ENCODE measurements at places on chromosomes 4 and X. TPM values are rescaled to one million over a fixed set of nuclear protein-coding genes. Genes with fewer than 3 reads are reported as not detected.
A peak's percentile ranks its signal among the peaks of the same experiment; 100 is the strongest.

- DNase-seq = no peak
Observed at GRCh38 chrX:39877905-39878304, 219.9 kb downstream of the BCOR start.

DNA sequence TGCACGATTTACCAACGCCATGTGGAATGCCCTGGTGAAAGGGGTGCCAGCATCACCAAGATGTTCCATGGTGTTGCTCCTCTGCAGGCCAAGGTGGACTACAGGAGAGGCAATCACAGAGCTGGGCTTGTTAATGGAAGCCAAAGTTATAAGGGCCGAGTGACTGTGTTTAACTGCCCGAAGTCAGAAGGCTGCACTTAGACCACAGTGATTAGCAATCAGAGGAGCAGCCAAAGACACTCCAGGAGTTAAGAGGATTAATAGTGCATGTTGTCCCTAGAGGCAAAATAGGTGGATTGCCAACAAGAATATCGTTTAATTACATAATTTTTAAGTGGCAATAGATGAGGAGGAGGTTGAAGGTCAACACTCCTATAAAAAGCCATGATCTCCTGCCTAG, 22.8 kb upstream of the SLC25A43 start:
- DNase-seq = no peak

DNA sequence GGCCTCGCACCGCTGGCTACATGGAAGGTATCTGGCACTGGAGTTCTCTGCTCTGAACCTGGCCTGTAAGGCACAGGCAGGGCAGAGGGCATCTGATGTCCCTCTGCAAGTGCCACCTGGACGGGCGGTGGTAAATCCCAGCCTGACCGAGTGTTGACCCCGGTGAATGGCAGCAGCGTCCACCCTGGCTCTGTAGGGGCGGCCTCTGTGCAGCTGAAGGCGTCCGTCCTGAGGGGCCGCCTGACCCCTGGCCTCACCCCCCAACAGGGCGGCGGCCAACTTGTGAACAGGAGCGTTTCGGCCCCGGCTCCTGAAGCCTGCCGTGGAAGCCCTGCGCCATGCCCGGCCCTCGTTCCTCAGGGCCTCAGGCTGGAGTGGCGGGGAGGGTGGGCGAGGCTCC, 51.4 kb downstream of the CPZ start:
- no peak for DNase-seq

- DNase-seq = no peak
Observed at GRCh38 chr4:155679343-155679742, 12.7 kb downstream of the GUCY1A1 start.

MAP7D2 gene
- polyA plus RNA-seq = 0.21 TPM

DNA sequence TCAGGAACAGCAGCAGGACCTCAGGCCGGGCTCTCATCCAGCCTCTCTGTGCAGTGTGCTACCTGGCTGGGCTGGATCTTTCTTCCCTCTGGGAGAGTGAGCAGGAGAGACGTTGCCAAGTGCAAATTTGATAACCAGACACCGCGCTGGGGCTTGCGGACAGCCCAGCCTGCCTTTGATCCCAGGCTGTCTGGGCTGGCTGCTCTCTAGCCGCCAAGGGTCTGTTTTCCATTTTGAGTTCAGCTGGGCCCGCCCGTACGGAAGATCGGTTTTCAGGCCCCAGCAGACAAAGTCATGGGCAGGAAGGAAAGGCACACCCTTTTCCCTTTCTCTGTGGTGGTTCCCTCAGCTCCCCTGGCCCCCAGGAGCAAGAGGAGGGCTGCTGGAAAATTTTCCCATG, 90.2 kb downstream of the CPZ start:
- DNase-seq = no peak

SLC39A8 gene
- polyA plus RNA-seq = 0.69 TPM

PAPSS1 gene
- polyA plus RNA-seq = 67.7 TPM

PLAC8 gene
- polyA plus RNA-seq = 13.7 TPM

DNA sequence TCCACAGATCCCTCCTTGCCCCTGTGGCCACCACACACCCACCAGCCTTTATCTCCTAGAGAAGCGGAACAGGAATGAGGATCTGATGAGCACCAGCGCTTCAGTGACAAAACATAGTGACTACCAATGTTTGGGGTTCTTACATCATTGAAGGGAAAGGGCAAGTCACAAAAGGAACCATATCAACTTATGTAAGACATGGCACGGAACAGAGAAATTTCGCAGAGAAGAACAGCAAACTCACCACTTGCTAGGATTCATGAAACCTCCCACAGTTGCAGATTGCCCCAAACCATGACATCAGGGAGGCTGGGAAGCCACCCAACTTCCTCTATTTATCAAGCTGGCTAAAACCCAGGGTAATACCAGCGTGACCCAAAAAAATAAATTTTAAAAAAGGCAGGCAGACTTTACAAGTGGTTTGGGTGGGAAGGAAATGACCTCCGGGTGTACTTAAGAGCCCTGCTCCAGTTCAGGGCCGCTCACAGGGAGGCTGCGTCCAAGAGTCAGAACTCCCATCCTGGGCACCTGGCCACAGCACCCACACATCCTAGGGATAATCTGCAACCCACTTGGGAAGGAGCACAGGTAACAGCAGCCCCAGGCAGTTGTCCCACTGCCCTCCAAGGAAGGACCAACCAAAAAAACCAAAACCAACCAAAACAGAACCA, 36.0 kb downstream of the ADGRG2 start:
- no peak for DNase-seq

GRCh38 chrX:49039598-49040375, 3.4 kb downstream of the TFE3 start:
- DNase-seq = peak; percentile 76

- DNase-seq = no peak
Observed at GRCh38 chr4:6747294-6748051, 31.5 kb downstream of the BLOC1S4 start.

DNA sequence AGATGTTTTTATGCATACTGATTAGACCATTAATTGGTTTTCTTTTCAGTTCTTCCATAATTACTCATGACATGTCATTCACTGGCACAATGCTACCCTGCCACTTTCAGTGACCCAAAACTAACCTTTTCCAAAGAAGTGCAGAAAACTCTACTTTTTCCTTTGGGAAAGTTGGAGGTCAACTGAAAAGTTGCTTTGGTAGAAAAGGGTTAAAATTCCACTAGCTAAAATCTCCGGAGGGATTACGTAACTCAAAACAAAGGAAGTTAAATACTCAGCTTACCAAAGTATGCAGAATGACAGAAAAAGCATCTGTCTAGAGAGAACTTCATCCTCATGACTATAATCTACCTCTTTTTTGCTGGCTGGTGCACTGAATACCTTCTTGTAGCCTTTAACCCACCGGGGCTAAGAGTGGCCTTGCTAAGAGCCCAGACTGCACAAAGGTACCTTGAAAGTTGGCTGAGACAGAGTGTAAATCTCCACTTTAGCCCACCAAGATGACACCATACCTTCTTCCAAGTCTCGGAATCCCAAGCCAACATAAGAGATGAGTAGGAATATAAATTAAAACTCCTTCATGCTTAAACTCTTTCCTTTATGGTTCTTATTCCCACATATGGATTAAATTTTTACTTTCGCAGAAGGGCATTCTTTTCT, 1099.5 kb upstream of the INTU start:
- DNase-seq = no peak

- DNase-seq = no peak
Observed at GRCh38 chr4:108834835-108835384, 72.1 kb upstream of the ETNPPL start.

- no peak for DNase-seq
Observed at GRCh38 chr4:960636-961350, 12.6 kb downstream of the DGKQ start.

- no peak for DNase-seq
Observed at GRCh38 chr4:41631523-41631922, 93.6 kb downstream of the LIMCH1 start.

SLC4A4 gene
- 1.9 TPM for polyA plus RNA-seq

- DNase-seq = no peak
Observed at GRCh38 chr4:153489856-153490558, 23.8 kb downstream of the TMEM131L start.

PPP1R3F gene
- 3.5 TPM for polyA plus RNA-seq

- DNase-seq = no peak
Observed at GRCh38 chr4:169116270-169116901, 106.3 kb upstream of the CBR4 start.

TCEAL4 gene
- 44.1 TPM for polyA plus RNA-seq

GRCh38 chr4:187019896-187020295, 296.2 kb upstream of the FAT1 start:
- no peak for DNase-seq

DNA sequence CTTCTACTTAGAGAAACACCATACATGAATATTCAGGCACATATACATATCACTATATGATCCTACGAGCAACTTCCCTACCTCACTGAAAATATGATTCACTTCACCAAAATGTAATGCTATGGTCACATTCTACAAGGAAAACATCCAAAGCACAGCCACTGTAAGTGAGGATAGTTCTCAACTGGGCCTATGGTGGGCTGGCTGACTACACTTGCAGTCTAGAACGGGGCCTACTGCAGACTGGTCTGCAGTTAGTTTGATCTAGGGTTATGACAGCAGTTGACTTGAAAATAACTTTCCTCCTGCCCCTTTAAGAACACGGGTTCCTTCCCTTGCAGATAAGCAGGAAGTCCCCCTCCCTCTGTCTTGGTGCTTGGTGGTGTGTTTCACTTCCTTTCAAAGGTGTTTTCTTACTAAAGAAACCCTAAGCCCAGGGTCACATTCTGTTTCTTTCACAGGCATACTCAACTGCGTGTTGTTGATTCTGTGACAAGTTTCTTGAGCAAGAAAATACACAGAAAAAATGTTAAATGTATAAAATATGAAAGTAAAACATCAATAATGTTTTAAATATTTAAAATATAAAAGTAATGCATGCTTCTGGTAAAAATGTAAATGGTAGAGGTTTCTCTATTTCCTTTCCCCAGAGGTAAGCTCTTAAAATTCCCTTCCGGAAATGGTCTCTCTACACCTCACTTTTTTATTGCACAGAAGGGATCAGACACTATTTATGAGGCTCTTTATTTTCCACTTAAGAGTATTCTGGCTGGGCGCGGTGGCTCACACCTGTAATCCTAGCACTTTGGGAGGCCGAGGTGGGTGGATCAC, 18.0 kb upstream of the TMSB4X start:
- no peak for DNase-seq

TEX13D gene
- not detected for polyA plus RNA-seq

PITX2 gene
- 0.56 TPM for polyA plus RNA-seq

DNA sequence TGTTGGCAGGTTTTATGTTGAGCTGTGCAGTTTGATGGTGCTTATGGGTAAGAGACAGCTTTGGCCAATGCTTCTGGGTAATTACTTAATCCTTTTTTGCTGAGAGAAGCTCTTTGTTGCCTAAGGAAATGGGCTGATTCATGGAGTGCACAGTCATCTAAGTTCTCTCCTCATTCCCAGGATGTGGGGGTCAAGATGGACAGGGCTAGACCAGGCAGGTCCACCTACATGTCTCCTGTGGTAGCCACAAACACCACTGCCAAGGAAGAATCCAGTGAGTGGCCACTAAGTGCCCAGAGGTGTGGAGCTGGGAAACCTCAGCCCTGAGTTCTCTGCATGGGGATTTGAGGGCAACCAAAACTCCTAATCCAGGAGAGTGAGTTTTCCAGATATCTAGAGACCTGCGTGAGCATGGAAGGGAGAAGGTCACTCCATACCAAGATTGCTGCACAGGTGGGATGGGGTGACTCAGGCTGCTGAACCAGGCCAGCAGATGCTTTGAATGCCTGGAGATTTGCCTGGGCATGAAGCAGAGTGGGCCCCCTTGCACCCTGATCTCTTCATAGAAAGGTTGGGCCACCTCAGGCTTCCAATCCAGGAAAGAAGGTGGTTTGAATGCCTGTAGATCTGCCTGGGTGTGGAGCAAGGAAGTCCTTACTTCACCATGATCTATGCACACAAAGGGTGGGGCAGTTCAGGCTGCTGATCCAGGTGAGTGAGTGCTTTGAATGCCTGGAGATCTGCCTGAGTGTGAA, 234.8 kb upstream of the GNPDA2 start:
- no peak for DNase-seq

GRCh38 chr4:18262832-18263231, 241.3 kb upstream of the LCORL start:
- no peak for DNase-seq

DNA sequence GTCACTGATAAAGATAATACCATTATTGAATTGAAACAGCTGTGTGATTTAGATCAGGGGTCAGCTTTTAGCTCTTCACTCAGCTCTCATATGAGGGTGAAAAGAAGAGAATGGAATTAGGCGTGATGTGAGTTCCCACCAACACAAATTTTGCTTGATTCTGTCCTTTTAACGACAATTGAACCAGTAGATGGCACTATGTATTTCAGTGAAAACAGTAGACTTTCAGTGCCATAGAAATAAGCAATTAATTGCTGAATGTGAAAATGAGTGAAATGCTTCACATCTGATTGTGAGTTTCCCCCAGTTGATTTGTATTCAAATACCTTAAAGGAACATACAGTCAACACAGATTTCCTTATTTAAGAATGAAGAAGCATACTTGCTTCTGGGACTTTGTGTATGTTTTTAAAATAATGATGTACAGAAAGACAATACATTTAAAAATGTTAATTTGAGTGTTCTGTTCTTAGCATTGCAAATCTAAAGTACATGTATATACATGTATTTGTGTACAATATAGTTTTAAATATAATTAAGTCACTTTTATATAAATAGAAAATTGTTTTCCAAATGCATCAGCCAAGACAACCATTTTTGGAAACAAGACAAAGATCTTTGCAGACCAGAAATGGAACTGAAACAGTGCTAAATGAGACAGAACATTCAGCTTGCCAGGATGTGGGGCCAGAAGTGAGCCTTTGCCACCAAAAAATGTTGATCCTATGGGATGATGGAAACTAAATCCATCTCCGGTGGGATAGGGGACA, 178.8 kb downstream of the SNCA start:
- no peak for DNase-seq

KLF8 gene
- polyA plus RNA-seq = 1.9 TPM

DNA sequence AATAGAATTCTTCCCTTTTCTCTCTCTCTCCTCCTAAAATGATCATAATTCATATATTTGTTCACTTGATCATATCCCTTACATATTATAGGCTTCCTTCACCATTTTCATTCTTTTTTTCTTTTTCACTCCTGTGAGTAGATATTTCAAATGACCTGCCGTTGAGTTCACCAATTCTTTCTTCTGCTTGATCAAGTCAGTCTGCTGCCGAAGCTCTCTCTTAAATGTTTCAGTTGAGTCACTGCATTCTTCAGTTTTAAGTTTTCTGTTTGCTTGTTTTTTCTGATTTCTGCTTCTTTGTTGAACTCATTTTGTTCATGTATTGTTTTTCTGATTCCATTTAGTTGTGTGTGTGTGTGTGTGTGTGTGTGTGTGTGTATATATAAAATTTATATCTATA, 354.3 kb downstream of the GPAT3 start:
- no peak for DNase-seq

- peak; percentile 5 for DNase-seq
Observed at GRCh38 chr4:72525938-72526337, 43.1 kb downstream of the ADAMTS3 start.
